ENCODE measurements at places on chromosomes 6 and 20.

DNA sequence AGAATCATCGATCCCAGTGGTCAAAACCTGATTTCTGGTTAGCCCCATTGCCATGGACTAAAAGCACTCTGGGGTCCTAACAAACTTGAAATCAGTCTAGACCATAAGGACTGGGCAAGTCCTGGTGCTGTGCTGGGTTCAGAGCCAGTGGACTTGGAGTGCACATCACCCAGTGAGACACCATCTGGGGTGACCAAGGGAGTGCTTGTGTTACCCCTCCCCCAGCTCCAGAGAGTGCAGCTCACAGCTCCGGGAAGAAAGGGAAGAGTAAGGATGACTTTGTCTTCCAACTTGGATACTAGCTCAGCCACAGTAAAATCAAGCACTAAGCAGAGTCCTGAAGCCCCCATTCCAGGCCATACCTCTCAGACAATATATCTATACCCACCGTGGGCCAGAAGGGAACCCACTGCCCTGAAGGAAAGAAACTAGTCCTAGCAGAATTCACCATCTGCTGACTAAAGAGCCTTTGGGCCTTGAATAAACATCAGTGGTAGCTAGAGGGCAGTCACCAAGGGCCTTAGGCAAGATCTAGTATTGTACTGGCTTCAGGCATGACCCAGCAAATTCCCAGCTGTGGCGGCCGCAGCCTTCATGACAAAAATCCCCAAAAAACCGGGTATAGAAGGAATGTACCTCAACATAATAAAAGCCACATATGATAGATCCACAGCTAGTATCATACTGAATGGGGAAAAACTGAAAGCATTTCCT lies 153.5 kb upstream of the OGFRL1 start:
- no peak for DNase-seq

DNA sequence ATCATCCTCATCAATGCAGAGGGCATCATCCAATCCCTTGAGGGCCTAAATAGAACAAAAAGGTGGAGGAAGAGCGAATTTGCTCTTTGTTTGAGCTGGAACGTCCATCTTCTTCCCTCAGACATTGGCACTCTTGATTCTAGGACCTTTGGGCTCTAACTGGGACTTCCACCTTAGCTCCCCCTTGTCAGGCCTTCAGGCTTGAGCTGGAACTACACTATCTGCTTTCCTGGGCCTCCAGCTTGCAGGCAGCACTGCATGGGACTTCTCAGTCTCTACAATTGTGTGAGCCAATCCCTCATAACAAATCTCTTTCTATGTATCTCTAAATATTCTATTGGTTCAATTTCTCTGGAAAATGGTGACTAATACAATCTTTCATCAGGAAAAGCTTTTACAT lies 155.4 kb downstream of the MCHR2 start:
- no peak for DNase-seq

DNA sequence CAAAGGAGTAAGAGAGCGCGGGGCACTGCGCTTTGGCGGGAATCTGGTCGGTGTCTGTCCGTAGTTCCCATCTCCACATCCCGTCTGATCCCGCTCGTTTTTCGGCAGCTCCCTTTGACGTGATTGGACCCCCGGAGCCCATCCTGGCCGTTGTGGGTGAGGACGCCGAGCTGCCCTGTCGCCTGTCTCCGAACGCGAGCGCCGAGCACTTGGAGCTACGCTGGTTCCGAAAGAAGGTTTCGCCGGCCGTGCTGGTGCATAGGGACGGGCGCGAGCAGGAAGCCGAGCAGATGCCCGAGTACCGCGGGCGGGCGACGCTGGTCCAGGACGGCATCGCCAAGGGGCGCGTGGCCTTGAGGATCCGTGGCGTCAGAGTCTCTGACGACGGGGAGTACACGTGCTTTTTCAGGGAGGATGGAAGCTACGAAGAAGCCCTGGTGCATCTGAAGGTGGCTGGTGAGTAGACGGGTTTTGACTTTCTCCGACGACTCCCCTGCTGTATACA lies 1.4 kb downstream of the BTN1A1 start:
- DNase-seq, result peak; percentile 54

- DNase-seq, result no peak
Measured at GRCh38 chr20:21075471-21075870, 30.7 kb downstream of the LINC00237 start.

- no peak for DNase-seq
Measured at GRCh38 chr6:136599329-136600011, 49.2 kb upstream of the MAP7 start.

GRCh38 chr20:42125426-42125825 lies 507.2 kb upstream of the CHD6 start:
- no peak for DNase-seq

GRCh38 chr6:120274547-120274946 lies 925.0 kb upstream of the MAN1A1 start:
- DNase-seq, result no peak

DNA sequence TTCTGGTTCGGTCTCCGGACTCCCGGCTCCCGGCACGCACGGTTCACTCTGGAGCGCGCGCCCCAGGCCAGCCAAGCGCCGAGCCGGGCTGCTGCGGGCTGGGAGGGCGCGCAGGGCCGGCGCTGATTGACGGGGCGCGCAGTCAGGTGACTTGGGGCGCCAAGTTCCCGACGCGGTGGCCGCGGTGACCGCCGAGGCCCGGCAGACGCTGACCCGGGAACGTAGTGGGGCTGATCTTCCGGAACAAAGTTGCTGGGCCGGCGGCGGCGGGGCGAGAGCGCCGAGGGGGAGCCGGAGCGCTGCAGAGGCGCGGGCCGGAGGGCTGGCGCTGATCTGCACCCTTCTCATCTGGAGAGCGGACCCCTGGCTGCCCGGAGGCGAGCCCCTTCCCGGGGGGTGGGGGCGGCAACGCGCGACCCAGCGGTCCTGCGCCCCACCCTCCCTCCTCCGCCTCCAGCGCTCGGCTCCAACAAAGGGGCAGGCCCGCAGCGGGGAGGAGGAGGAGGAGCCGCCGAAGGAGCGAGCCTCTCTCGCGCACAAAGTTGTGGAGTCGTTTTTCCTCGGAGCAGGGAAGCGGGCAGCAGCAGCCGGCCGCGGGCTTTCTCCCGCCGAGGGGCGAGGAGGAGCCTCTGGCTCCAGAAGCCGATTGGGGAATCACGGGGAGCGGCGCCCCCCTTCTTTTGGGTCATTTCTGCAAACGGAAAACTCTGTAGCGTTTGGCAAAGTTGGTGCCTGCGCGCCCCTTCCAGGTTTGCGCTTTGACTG lies at the start of gene UTRN:
Gene UTRN (plus strand): TSS at position 553 of the 765 bp plus-strand sequence. CDS start 6,494 bp downstream, outside the sequence.
- DNase-seq, result peak; percentile 81

DNA sequence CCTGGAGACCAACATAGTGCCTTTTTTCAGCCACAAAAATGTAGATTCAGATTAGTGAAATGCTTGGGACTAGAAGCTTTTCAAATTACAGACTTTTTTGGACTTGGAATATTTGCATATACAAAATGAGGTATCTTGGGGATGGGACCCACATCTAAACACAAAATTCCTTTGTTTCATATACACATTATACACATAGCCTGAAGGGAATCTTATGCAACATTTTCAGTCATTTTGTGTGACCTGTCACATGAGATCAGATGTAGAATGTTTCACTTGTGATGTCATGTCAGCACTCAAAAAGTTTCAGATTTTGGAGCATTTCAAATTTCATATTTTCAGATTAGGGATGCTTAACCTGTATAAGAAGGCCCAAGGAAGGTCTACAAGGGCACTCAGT lies 44.5 kb upstream of the ALDH8A1 start:
- DNase-seq, result no peak

Measured in RWPE2 (cell line).